ENCODE measurements at places on chromosomes 4 and X.

- no peak for DNase-seq
Observed at GRCh38 chr4:35939751-35940150, 304.6 kb downstream of the ARAP2 start.

DNA sequence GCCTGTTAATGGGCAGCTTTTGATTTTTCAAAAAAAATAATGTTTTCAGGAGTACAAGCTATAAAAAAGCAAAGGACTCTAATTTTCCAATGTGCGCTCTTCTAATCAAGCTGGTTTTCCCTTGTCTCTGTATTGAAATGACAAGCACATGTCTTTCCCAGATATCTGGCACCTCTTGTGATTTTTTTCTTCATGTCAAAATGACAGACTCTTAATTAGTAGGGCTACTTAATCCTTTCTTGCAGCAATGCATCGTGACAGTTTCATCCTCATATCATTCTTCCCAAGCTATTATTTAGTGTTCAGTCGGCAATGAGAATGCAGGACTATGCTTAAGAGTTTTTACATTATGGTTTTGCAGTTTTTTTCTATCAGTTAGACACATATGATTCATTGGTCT, 139.5 kb downstream of the MAGEC1 start:
- DNase-seq = no peak

DNA sequence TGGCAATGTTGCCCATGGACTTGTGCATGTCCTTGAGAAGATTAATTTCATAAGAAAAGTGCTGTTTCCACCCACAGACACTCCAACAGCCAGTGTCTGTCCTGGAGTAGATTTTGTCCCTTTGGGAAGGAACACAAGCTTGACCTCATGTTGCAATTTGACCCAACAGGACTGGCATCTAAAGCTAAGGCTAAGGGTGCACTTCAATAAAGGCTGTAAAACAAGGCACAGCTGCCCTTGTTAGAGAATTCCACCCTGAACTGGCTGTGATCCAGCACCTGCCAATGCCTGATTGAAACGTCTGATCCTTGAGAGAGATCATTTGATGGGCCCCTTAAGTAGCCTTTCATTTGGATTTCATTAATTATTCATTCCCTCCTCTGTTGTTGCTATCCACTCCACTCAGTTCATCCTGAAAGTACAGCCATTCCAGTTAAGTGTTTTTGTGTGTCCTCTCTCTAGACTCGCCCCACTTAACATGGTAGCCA, 56.2 kb downstream of the CD99L2 start:
- DNase-seq = no peak

- DNase-seq = no peak
Observed at GRCh38 chr4:171588764-171589163, 224.4 kb upstream of the GALNTL6 start.

DNA sequence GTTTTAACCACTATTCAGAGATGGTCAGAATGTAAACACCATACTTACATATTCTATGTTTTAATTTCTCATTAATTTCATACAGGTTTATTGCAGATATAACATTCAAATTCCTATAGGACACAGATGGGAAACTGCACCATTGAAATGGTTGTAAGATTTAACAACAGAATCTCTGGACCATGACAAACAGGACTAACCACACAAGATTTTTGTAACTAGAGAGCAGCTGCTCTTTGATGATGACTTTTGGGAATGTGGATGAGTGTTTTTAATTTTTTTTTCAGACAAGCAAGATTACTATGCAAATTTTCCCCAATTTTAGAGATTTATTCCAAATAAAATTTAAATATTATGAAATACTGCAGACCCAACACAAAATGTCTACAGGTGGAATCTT, 610.2 kb downstream of the PCDH18 start:
- DNase-seq = no peak

- DNase-seq = no peak
Observed at GRCh38 chr4:165379678-165380064, 863 bp downstream of the CPE start.

DNA sequence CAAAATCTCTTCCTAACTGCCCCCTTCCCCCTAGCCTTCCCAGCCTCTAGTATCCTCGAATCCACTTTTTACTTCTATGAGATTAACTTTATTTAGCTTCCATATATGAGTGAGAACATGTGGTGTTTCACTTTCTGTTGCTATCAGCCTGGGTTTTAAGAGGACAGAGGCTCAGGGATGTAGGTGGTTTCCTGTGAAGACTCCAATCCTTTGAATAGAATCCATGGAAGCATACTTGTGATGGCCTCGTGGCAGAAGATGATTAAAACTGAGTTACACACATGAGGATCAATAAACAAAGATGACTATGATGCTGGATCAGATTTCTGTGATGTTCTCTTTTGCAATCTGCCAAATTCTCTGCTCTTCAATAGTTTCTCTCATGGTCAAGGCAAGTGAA, 29.8 kb downstream of the CD99L2 start:
- DNase-seq = no peak

Data from smooth muscle cell of the brain vasculature (primary cell).